Activated T-helper 1 cell treated with anti-CD3 and anti-CD28 coated beads, Interleukin-12 subunit alpha, Interleukin-12 subunit beta, Interleukin-2, Interleukin-4 antibody, amounts not matched to agents 30 ng/mL and 10 ng/mL and 1 ng/mL, durations not matched to agents 14 hours and 24 hours and 36 hours (primary cell): ENCODE measurements at places on chromosomes 13 and 19. TPM values are rescaled to one million over a fixed set of nuclear protein-coding genes. Genes with fewer than 3 reads are reported as not detected.

DHX34 gene
- total RNA-seq = 31.1 and 33.9 TPM in 2 replicates

SBSN gene
- not detected in 2 replicates for total RNA-seq

KRTDAP gene
- not detected in 2 replicates for total RNA-seq

RNF126 gene
- total RNA-seq = 107 and 110 TPM in 2 replicates

DNA sequence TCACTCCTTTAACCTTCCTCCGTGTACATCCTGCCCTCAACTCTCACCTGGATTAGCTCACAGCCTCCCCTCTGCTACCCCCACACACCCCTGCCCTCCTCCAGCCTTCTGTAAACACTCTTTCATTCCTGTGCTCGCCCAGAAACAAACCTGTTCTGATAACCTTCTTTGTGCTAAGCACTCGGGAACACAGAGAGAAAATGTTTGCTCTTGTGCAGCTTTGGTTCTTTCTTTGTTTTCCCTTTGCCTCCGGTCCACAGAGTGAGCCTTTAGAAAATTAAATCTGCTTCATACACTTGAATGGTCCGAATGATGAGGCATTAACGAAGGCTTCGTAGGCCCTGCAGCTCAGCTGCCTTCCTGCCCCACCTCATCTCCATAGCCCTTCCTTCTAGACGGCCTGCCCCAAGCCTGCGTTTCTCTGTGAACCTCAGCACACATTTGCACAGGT lies 6.6 kb upstream of the ZDHHC20 start:
- H3K4me3 ChIP-seq = no peak overlapping the region
- no peak overlapping the region for H3K27ac ChIP-seq
- no peak for DNase-seq
- H3K27me3 ChIP-seq = peaks cover 25% of the 10 kb centered on the region
- no peaks in the 10 kb centered on the region for H3K4me1 ChIP-seq

DNA sequence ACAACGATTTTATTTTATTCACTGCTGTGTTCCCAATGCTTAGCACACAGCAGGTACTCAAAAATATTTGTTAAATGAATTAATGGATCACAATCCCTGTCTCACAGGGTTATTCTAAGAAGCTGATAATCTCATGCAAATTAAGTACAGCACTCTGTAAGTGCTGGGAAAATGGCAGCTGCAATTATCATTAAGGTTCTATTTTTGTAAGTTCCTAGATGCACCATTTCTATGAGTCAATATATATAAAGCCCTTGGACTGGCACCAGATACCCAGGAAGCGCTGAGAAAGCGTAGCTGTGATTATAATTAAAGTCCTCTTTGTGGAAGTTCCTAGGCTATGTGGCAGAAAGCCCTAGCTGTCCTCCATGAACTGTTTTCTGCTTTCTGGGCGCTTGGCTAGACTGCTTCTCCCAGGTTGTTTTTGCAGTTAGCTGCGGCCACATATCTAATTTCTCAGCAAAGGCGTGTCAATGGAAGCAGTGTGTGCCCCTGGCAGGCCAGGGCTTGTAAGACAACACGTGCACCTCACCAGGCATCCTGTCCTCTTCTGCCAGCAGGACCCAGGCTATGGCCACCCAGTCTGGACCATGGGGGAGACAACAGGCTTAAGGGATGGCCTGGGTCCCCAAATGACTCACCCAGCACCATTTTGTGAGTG lies 5.2 kb upstream of the SRRM5 start:
- H3K27ac ChIP-seq = no peak overlapping the region
- H3K4me3 ChIP-seq = no peak overlapping the region
- H3K4me1 ChIP-seq = peaks cover 3% of the 10 kb centered on the region
- no peak for DNase-seq
- H3K27me3 ChIP-seq = no peaks in the 10 kb centered on the region
- H3K36me3 ChIP-seq = no peaks in the 10 kb centered on the region

- no peaks in the 10 kb centered on the region for H3K27me3 ChIP-seq
- H3K27ac ChIP-seq = no peak overlapping the region
- DNase-seq = no peak
- no peak overlapping the region for H3K4me3 ChIP-seq
- H3K36me3 ChIP-seq = no peaks in the 10 kb centered on the region
Measured at GRCh38 chr19:30555075-30555790, 183.0 kb downstream of the ZNF536 start.

DNA sequence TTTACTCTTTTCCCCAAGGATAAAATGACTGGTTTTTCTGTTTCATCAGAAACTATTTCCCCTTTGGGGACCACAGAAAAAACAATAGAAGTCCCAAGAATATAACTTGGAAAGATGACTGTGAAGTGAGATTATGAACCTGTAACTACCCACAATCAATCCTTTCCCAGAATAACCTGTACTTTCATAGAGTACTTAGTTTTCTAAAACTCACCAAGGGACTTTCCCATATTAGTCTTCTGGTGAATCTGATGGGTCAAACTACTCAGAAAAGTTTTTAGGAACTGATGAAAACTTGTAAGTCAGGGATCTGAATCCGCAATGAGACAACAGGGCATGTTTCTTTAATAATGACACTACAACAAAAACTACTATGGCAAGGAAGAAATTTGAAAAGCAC lies 62.6 kb downstream of the STK24 start:
- peaks cover 43% of the 10 kb centered on the region for H3K36me3 ChIP-seq
- peak overlapping the region; percentile 56 for H3K4me3 ChIP-seq
- H3K27ac ChIP-seq = peak overlapping the region; percentile 77
- peaks cover 88% of the 10 kb centered on the region for H3K4me1 ChIP-seq
- no peaks in the 10 kb centered on the region for H3K27me3 ChIP-seq
- no peak for DNase-seq

DNA sequence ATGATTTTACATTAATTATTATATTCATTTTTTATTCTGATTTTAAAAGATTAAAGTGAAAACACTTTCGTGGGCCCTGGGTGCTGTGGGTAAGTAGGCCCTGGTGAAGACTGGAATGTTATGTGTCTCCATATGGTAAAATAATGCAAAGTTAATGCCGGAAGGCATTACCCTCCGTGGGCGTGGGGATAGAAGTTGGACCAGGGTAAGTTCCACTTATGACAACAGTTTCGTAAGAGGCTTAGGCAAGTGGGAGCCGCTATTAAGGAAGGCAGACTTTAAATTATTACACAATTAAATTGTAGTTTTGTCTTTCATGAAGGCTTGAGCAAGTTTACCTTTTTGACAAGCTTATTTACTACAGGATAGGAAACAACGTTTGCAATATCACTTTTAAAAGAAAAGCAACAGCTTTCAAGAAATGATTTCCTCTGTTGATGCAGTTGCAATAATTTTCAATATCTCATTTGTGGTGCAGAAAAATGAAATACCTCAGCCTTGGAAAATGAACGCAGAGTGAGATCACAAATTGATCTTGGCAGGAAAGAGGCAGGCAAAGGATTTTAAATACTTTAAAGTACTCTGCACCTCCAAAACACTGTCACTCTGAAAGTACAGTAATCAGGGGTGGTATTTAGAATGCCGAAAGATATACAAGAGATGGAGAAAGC lies 310.6 kb downstream of the DCT start:
- peaks cover 2% of the 10 kb centered on the region for H3K27me3 ChIP-seq
- no peaks in the 10 kb centered on the region for H3K36me3 ChIP-seq
- no peak for DNase-seq
- no peak overlapping the region for H3K4me3 ChIP-seq

GRCh38 chr13:23506807-23507291 lies 63.4 kb upstream of the TNFRSF19 start:
- H3K36me3 ChIP-seq = no peaks in the 10 kb centered on the region
- no peak overlapping the region for H3K27ac ChIP-seq
- no peaks in the 10 kb centered on the region for H3K4me1 ChIP-seq
- no peak overlapping the region for H3K4me3 ChIP-seq

- H3K4me3 ChIP-seq = no peak overlapping the region
- no peak overlapping the region for H3K27ac ChIP-seq
- no peaks in the 10 kb centered on the region for H3K4me1 ChIP-seq
Measured at GRCh38 chr19:44585371-44586133, 27.8 kb upstream of the IGSF23 start.

DNA sequence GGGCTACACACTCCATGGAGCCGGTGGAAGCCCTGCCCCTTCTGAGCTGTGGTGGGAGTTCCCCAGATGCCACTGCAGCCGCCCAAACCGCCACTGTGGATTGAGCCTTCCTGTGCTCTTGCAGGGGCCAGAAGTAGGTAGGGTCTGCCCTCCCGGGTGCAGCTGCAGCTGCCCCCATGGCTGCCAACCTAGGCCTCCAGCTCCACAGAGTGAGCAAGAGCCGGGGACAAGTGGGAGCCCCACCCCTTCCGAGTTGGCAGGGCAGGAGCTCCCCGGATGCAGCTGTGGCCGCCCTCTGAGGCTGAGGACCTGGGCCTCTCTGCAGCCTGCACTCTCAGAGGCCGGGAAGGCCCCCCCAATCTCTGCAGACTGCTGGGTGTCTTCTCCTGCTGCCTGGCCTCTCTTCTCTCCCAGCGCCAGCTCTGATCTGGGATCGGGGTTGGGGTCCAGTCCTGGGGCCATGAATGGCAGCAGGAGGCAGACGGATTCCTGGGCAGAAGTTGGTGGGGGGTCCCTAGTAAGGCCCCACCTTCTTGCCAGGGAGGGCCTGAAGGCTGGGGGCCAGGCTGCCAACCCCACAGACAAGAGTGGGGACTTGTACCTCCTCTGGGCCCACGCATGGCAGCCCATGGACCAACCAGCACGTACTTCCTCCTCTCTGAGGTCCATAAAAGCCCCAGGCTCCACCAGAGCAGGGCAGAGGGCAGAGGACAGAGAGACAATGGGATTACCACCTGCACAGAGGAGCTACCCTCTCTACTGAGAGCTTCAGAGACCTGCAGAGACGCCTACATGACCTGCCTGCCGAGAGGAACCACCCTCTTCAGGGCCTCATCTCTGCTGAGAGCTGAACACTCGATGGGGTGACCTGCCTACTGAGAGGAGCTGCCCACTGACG lies 28.9 kb downstream of the AP2S1 start:
- H3K27me3 ChIP-seq = no peaks in the 10 kb centered on the region
- H3K4me1 ChIP-seq = peaks cover 43% of the 10 kb centered on the region
- peaks cover 1% of the 10 kb centered on the region for H3K36me3 ChIP-seq
- DNase-seq = peak; percentile 57

GRCh38 chr19:58002384-58003173 lies at the start of gene ZNF606:
Gene ZNF606 (minus strand): TSS chr19:58002820. CDS start chr19:58001319, 1,501 bp downstream.
- H3K4me3 ChIP-seq = peak within 1 kb of the TSS; percentile 84
- H3K4me1 ChIP-seq = peaks cover 20% of the 10 kb centered on the region
- no peaks in the 10 kb centered on the region for H3K27me3 ChIP-seq
- H3K27ac ChIP-seq = peak within 1 kb of the TSS; percentile 67
- peaks cover 61% of the 10 kb centered on the region for H3K36me3 ChIP-seq

DNA sequence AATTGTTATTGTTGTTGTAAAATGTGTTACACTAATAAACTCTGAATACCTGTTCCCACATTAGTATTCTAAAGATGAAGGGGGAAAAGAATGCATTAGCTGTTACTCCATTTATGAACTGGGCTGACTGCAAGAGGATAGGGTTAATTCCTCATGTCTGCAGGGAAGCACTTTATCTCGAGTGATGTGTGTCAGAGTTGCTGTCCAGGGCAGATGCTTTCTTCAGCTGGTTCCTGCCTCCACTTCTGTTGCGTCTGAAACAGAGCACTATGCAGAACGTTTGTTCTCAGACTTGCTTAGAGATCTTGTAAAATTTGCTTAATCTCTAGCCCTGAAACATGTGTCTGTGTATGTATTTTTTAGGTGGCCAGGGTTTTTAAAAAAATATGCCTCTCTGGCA lies 318.8 kb downstream of the SPRY2 start:
- no peak for DNase-seq
- H3K4me1 ChIP-seq = no peaks in the 10 kb centered on the region
- no peaks in the 10 kb centered on the region for H3K36me3 ChIP-seq
- H3K4me3 ChIP-seq = no peak overlapping the region
- no peak overlapping the region for H3K27ac ChIP-seq

DNA sequence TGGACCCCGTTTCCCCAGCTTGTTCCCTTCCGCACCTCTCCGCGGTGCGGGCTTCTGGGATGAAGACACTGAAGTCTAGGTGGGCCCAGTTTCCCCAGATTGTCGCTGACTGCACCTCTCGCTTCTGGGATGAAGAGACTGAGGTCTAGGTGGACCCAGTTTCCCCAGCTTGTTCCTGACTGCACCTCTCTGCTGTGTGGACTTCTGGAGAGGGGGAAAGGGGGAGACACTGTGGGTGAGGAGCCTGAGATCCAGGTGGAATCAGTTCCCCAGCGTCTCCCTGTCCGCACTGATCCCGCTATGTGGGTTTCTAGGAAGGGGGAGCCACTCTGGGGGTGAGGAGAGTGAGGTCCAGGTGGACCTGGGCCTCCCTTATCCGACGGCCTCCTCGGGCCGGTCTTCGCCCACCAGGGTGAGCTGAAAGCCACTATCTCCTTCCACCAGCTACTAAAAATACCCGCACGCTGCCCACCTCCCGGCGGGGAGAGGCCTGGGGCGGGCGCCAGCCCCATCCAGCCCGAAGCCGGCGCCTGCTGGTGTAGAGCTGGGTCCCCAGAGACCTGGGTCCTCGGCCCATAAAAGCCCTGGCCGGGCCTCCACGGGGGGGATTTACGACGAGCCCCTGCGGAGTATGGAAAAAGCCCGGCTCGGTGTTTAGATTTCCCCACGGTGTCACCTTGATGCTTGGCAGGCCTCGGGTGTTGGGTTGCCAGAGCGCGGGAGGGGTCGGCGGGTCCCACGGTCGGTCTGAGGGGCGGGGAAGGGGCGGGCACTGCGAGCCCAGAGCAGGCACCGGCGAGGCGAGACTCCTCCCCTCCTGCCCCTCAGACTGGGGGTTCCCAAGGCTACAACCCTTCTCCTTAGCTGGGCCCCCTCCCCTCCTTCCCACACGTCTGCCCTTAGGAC lies 10.6 kb downstream of the FUT6 start:
- H3K4me3 ChIP-seq = peak overlapping the region; percentile 99
- peaks cover 13% of the 10 kb centered on the region for H3K4me1 ChIP-seq
